ENCODE measurements at places on chromosomes 7 and 10.

- DNase-seq: no peak
These were observed 31.7 kb upstream of the AGR2 start for GRCh38 chr7:16836481-16836880.

GRCh38 chr10:33087152-33087551 is 129.1 kb upstream of the ITGB1 start:
- no peak for DNase-seq

GRCh38 chr10:125002423-125003145 is 60.7 kb downstream of the ZRANB1 start:
- DNase-seq: no peak

- no peak for DNase-seq
These were observed 30.8 kb downstream of the SGMS1 start for GRCh38 chr10:50592961-50593418.
